ENCODE measurements at places on chromosomes 2 and 18.

DNA sequence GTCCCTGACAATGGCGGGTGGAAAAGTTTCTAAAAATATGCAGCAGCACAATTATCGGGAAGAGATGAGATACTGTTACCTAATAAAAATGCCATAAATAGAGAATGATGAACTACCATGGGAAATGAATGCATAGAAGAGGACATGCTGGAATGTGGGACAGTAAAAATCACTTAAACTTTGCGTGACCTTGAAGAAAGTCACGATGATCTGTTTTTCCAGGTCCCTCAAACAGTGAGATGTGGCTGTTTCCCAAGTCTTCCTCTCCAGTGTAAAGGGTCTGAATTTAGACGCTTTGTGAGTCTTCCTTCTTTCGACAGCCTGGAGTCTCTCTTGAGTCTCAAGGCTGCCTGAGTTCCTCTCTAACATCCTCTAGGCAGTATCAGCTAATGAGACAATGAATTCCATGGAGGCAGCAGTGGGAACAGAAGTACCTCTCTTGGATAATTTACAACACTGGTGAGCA, 1.4 kb downstream of the CLUL1 start:
- no peak for DNase-seq

DNA sequence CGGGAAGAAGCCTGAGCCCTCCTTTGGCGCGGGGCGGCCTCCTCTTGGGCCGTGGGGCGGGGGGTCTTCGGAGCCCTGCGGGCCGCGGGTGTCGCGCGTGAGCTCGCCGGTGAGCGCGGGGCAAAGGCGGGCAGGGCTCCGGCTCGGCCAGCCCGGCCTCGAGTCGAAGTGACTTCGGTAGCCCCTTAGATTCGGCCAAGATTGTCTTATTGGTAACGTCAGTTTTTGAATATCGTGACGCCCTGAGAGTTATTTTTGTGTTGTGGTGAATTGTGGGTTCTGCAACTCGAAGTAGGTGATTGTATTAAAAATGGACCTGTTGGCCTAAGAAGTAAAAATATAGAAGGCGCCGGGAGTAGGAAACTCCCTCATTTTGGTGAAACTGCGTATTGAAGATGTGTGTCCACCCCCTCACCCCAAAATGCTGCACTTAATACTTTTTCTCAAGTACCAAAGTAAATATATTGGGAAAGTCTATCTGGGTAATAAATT, 669 bp downstream of the MARCHF7 start:
- no peak for DNase-seq

DNA sequence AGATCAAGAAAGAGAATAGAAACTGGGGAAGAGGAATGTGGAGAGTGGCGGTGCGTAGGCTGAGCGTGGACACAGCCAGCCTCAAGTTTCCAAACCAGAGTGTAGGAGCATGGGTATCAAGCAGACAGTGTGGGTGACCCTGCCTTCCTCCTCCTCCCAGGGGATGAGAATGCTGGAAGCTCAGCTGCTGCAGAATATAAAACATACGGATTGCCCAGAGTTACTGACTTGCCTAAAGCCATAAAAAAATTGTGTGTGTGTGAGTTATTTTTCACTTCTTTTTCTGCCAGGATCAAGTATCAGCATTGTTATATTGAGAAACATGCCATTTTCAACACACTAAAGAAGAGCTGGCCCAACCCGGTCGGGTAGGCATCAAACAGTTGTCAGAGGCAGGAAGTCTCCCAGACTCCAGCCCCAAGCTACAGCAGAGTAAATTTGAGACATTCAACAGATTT, 333.3 kb upstream of the ACVR2A start:
- no peak for DNase-seq

DNA sequence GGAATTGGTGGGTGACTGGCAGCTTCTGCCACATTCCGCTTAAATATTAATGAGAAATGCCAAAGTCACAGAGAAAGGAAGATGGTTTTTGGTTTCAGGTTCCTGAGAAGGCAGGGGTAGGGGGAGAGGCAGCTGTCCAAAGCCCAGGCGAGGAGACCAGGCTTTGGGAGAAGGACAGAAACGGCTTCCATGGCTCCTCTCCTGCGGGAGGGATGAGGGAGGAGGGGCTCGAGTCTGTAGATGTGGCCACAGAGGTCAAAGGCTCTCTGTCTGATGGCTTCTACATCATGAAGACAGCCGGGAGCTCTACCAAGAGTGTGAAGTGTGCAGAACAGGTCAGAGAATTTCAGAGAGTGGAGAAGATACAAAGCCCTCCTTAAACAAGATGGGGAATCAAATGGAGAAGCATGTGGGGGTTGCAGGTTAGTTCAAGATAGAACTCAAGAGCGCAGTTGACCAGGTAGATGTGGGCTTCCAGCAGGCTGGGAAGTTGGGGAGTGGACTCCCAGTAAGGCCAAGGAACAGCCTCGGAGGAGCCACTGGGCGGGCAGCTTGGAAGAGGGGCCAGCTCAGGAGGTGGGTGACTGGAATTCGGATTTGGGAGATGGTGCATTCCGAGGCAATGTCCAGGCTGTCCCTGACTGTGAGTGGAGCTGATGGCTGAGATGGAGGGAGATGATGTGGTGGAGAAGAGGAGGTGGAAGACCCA, 23.8 kb upstream of the HPCAL1 start:
- no peak for DNase-seq

- DNase-seq = no peak
These were observed 172.1 kb downstream of the GFPT1 start for GRCh38 chr2:69214898-69215297.

All from smooth muscle cell of the brain vasculature (primary cell).